ENCODE measurements at places on chromosomes 6 and 20. TPM values are rescaled to one million over a fixed set of nuclear protein-coding genes. Genes with fewer than 3 reads are reported as not detected.

DNA sequence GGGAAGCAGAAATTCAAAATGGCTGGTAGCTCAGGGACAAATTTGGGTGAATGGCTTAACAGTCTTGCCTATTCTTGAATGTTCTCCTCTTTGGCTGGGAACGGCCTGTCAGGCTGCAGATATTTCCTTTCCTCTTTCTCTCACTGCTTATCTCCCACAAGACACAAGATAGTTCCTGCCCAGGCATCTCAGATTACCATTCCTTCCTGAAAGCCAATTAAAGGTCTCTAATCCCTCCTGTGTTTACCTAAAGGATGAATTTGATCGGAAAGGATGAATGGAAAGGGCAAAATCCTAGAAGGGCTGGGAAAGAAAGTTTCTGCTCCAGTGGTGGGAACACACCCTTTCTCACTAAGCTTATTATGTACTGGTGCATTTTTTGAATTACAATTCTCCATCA lies 95.9 kb upstream of the JAG1 start:
- no peak for DNase-seq

GRCh38 chr6:20582586-20583443 lies 48.6 kb downstream of the CDKAL1 start:
- DNase-seq: no peak

DNA sequence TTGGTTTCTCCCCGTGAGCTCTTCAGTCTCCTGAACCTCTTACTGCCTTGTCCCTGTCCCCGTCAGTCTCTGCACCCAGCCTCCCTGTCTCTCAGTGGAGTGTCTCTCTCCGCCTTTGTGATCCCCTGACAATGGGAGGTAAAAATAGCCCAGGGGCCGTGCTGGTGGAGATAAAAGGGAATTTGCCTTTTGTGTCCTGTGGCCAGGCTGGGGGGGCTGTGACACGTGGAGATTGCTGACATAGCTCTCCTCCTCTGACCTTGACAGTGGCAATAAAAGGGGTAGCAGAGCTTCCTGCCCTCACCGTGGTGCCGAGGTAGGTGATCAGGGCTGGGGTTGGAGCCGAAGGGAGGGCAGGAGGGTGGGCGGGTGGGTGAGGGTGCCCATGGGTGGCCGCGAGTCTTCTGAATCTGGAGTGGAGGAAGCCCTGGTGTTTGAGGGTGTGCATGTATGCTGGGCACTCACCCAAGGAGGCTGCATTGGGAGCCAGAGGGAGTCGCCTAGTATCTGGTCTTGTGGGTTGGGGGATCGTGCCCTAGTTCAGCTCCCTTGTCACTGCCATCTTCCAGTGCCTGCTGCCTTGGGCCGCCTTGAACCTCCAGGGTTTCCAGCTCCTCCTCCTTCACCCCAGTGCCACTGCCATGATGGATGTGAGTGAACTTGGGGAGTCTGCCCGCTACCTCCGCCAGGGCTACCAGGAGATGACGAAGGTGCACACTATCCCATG lies 21.9 kb downstream of the MYH7B start:
- DNase-seq: no peak

DNA sequence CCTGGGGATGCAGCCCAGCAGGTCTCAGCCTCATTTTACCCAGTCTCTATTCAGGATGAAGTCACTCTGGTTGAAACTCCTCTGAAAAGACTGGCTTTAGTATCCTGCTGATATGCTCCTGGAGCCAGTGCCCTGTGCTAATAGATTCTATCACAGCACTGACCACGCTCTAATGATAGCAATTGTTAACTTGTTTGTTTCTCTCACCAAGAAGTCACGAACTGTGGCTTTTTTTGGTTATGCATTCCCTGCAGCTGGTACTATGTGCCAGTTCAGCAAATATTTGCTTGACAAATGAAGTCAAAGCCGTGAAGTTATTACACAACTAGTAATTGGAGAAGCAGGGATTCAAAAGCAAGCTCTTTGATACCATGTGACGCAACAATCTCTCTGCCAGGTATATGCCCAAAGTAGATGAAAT lies 754.6 kb downstream of the KIF16B start:
- peak; percentile 8 for DNase-seq

GRCh38 chr20:38337561-38338140 lies 8.6 kb upstream of the LBP start:
- peak; percentile 10 for DNase-seq

DNA sequence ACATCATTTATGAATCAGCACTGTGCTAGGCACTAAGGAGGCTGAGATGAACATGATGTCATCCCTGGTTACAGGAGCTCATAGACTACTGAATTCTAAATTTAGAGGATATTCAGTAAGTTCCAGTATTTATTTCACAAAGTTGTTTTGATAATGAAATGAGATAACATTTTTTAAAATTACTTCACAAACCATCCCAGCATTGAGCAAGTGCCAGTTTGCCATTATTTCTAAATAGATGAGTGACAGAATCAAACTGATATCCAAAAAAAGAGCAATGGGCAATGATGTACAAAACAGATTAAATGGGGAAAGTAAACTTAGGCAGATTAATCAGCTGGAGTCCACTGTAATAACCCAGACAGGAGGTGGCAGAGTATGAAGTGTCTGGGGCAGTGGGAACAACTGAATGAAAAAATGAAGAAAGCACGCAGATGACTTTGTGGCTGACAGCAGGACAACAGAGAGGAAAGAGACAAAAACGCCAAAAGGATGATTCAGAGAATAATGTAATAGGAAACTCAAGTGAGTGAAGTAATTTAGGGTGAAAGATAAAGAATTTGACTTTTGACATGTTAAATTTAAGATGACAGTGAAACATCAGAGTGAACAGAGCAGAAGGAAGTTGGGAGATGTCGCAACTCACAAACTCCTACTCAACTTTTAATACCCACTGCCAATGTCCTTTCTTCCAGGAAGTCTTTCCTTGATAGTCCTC lies 70.2 kb downstream of the RCAN2 start:
- DNase-seq: no peak

GRCh38 chr6:46050845-46051405 lies 35.3 kb upstream of the CLIC5 start:
- DNase-seq: no peak

- DNase-seq: no peak
Measured at GRCh38 chr6:103723438-103724322, 1136.0 kb downstream of the HACE1 start.

DNA sequence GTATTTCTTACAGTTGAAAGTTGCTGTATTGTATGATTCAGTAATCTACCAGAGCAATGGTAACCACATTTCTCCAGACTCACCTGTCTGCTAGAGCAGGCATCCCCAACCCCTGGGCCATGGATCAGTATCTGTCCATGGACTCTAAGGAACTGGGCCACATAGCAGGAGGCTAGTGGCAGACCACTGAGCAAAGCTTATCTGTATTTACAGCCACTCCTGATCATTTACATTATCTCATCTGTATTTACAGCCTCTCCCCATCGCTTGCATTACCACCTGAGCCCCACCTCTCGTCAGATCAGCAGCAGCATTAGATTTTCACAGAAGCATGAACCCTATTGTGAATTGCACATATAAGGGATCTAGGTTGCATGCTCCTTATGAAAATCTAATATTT lies 60.3 kb upstream of the MANEA start:
- DNase-seq: no peak

PARD6B gene
- 3.2 TPM for total RNA-seq

Measured in tongue (tissue), 3 donors.